ENCODE measurements at places on chromosomes 4 and X. TPM values are rescaled to one million over a fixed set of nuclear protein-coding genes. Genes with fewer than 3 reads are reported as not detected.

GRCh38 chr4:28010577-28011240, 1150.1 kb downstream of the STIM2 start:
- DNase-seq = no peak

GRCh38 chr4:110033355-110034025, 120.8 kb downstream of the EGF start:
- DNase-seq = no peak

DNA sequence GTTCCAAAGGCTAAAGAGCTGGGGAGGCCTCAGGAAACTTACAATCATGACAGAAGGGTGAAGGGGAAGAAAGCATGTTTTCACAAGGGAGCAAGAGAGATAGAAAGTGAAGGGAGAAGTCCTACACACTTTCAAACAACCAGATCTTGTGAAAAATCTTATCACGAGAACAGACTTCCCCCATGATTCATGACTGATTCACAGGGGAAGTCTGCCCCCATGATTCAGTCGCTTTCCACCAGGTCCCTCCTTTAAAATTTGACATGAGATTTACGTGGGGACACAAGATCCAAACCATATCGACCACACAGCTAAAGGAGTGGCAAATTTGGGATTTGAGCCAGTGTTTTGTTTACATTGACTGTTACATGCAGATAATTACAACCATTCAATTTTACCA, 971.1 kb upstream of the HS3ST1 start:
- no peak for DNase-seq

F9 gene
- total RNA-seq = not detected

- no peak for DNase-seq
These were observed 665.5 kb downstream of the CCSER1 start for GRCh38 chr4:90792696-90793095.

DNA sequence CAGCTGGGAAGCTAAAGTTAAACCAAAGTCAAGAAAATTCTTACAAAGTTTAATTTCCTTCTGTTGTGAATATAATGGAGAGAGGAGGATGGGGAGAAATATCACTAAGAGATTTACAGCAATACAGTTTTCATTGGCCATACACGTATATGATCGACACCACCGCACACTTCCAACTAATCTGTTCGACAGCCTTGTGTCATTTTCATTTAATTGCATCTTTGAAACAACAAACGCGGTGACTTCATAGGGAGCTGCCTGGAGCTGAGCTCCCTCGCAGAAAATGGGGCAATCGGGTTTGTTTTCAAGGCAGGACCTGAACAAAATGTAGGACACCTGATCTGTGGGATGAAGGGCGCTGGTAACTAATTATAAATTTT, 1.3 kb downstream of the PTPN13 start:
- no peak for DNase-seq

ADH1A gene
- total RNA-seq = not detected

KCNIP4 gene
- not detected for total RNA-seq

- no peak for DNase-seq
These were observed 210.7 kb upstream of the MAD2L1 start for GRCh38 chr4:120277391-120277790.

- DNase-seq = no peak
These were observed 65.4 kb downstream of the NKX6-1 start for GRCh38 chr4:84433633-84434222.

GC gene
- not detected for total RNA-seq

STARD8 gene
- total RNA-seq = 0.85 TPM

DNA sequence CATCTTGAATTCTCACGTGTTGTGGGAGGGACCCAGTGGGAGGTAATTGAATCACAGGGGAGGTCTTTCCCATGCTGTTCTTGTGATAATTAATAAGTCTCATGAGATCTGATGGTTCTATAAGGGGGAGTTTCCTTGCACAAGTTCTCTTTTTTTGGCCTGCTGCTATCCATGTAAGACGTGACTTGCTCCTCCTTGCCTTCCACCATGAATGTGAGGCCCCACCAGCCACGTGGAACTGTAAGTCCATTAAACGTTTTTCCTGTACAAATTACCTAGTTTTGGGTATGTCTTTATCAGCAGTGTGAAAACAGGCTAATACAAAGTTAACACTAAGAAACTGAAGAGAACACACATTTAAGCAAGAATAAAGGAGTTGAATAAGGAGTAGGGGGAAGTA, 16.0 kb downstream of the TBCK start:
- DNase-seq = no peak

DNA sequence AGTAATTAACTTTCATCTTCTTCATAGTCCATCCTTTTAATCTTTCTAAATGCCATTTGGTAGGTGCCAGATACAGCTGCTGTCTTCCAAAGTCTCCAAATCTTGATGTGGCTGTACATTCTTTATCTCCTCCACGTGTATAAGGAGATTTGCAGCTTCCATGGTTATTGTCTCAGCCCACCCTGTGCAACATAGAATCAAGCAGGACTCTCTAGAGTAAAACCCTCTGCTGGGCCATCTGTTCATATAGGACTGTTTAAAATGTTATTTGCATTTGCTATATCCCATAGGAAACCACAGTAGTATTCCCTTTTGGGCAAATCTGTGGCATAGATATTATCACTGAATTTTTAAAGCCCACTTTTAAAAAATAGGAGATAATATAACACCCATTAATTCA, 527.2 kb upstream of the EPHA5 start:
- DNase-seq = no peak

GRCh38 chrX:119206203-119206602, 29.9 kb upstream of the PGRMC1 start:
- no peak for DNase-seq

GRCh38 chr4:152676052-152676854, 3.5 kb downstream of the TMEM154 start:
- DNase-seq = no peak

GRCh38 chrX:80576806-80577533, 156.7 kb downstream of the TENT5D start:
- no peak for DNase-seq

DNA sequence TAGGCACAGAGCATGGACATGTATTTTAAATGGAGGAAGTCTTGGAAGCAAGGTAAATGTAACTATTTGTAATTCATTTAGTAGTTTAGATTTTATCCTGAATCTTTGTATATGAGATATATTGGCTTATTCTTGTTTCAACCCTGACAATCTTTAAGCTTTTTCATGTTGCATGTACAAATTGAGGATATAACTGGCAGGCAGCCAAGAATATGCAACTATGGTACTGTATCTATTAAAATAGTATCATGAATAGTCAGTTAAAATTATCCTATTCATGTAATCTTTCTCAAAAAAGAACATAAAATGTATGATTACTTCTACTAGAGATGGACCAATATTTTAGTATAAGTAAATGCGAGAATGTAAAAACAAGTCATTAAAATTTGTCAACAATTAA, 1141.5 kb downstream of the PCDH18 start:
- no peak for DNase-seq

DNA sequence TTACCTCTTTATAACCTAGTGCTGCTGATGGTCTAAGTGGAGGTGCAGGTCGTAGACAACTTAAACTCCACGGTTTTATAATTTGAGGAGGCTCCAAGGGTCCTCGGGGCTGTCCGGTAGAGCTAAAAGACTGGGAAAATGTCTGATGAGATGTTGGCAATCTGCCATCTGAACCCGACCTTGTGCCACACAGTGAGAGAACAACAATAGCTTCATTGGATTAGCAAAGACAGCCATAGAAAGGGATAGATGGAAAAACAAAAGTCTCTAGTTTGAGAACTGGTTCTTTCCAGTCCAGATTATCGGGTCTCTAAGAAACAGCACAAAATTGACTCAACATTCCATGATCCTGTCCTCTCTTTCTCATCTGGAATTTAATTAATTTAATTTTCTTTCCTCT, 31.6 kb downstream of the CD40LG start:
- DNase-seq = no peak

GRCh38 chr4:177595386-177595785, 153.1 kb upstream of the AGA start:
- no peak for DNase-seq

RBM46 gene
- not detected for total RNA-seq

DNA sequence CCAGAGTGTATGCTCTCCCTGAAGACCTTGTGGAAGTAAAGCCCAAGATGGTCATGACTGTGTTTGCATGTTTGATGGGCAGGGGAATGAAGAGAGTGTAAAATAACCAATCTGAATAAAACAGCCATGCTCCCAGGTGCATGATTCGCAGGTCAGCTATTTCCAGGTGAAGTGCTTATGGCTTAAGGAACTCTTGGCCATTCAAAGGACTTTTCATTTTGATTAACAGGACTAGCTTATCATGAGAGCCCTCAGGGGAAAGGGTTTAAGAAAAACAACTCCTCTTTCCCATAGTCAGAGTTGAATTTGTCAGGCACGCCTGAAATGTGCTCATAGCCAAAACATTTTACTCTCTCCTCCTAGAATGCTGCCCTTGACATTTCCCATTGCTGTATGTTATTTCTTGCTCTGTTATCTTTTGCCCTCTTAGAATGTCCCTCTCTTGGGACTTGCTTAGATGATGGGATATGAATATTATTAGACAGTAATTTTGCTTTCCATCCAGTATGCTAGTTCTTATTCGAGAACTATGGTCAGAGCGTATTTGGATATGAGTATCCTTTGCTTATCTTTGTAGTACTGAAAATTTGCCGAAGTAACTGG, 88.6 kb downstream of the PLS3 start:
- no peak for DNase-seq

TLR10 gene
- 0.25 TPM for total RNA-seq

- DNase-seq = no peak
These were observed 285.8 kb upstream of the TRPC5 start for GRCh38 chrX:112368371-112368770.

DNA sequence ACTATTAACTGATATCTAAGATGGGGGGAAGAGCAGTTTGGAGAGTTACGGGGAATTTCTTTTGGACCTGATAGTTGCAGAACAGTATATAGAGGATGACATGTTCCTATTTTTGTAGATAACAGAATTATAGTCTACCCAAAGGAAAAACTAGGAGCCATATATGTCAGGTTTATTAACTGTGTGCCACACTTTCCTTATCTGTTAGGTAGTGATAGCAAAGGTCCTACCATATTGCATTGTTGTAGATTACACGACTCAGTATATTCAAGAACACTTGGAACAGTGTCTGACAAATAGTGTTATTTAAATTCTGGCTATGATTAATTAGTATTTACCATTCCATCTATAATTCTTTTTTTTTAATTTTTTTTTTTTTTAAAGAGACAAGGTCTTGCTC, 175.3 kb downstream of the NR3C2 start:
- DNase-seq = no peak

DNA sequence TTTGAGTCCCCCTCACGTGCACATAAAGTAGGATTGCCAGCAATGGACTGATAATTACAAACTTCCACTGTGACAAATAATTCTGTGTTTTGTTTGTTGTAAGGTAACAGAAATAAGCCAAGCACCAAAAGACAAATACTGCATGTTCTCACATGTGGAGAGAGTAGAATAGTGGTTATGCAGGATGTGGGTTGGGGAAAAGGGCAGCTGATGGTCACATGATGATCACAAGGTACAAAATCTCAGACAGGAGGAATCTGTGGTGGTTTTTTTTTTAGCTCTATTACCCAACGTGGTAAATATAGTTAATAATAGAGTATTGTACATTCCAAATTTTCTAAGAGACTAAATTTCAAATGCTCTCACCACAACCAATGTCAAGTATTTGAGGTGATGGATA, 182.3 kb downstream of the BANK1 start:
- DNase-seq = no peak

CSAG3 gene
- total RNA-seq = not detected

DNA sequence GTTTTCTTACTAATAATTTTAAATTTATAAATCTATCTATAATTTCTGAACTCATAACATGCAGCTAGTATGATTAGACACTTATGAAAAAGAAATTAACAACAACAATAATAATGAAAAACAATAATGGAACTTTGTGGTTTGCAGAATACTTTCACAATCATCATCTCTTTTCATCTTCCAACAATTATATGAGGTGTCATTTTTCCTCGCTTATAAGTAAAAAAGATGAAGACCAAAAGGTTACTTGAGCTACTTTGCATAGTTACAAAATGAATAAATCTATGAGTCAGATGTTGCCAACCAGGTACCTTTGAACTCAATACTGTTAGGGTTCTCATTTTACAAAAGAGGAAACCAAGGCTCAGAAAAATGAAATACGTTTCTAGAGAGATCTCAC, 98.5 kb upstream of the ELOVL6 start:
- DNase-seq = no peak

F8A1 gene
- total RNA-seq = 47.9 TPM

ARHGAP24 gene
- total RNA-seq = not detected

DNA sequence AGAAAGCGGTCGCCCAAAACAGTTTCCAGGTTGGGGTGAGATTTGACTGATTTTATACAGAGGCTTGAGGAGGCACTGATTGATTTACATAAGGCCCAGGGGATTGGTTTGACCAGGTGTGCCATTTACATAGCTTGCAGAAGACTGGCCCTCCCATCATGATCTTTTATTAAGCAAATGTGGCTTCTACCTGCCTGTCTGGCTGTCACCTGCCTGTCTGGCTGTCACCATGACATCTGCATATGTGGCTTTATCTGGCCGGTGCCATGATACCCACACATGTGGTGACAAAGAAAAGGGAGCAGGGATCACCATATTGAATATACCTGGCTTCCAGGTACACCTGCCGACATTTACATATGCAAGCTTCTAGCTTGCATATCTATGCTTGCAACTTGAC, 17.0 kb upstream of the CDS1 start:
- DNase-seq = no peak

SOWAHD gene
- total RNA-seq = 1.7 TPM

PCSK1N gene
- total RNA-seq = 1.2 TPM

STPG2 gene
- total RNA-seq = not detected

DNA sequence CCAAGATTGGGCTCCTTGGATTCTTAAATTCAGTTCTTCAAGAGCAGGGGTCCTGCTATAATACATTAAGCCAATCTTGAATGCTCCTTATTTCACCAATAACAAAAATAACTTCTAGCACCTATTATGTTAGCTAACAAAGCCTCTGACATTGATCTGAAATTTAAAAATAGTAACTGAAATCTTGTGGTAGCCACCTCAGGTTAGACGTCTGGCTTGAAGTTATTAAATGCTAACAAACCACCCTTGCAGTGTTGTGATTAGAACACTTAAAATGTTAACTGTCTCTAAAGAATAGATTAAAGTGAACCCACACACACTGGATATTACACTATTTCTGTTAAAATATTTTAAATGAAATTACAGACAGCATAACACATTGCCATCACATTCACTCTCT, 49.8 kb upstream of the LGI2 start:
- no peak for DNase-seq

GRCh38 chr4:2849267-2850152, 5.9 kb downstream of the ADD1 start:
- no peak for DNase-seq

DNA sequence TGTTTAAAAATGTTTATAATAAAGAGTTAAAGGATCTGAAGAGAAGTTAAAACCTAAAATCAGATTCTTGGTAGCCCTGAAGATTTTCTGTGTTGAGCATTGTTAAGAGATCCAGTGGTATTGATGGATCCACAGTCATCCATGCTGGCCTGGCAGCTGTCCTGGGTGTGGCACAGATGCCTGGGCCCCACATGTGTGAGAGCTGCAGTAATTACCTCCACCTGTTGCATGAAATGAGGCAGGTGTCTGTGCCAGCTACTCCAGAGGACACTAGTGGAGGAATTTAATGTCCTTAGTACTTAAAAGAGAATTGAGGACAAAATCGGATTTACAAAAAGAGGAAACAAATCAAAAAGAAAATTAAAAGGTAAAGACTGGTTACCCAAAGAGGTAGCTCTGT, 44.0 kb downstream of the MGST2 start:
- no peak for DNase-seq

GRCh38 chr4:2292646-2293108, 30.8 kb upstream of the MXD4 start:
- no peak for DNase-seq

GRCh38 chr4:52244103-52244775, 193.1 kb downstream of the SPATA18 start:
- DNase-seq = no peak

CENPC gene
- total RNA-seq = 50.6 TPM
